ENCODE measurements at places on chromosomes 1 and 21. TPM values are rescaled to one million over a fixed set of nuclear protein-coding genes. Genes with fewer than 3 reads are reported as not detected.

DNA sequence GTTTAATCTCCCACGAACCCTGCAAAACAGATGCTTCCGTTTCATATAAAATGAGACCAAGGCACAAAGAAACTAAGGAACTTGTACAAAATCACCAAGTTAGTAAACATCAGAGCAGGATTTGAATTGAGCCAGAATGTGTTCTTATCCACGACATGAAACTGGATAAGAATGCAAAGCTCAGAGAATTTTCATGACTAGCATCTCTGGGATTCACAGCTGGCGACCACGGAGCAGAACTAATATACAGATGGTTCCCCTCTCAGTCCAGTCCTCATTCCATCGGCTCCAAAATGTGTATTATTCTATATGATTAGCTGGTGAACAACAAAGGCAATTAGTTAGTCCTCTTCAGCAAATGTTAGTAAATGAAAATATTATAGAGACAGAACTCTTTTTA is 72.3 kb upstream of the ERG start:
- no peak for DNase-seq

- DNase-seq: no peak
Measured at GRCh38 chr1:107095647-107096046, 39.2 kb downstream of the PRMT6 start.

DNA sequence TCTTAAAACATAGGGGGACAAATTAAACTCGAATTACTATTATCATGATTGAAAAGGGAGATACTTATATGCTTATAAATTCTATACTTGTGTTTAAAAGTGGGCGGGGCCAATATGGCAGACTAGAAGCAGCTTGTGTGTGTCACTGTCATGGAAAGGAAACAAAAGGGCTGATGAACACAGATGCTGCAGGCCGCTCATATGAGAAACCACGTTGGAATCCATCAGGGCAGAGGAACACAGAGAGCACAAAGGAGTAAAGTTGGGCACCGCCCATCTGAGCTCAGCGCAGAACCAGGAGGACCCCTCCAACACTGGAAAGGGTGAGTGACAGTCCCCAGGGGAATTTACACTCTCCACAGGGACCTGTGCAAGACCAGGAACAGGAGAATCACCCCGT is 107.0 kb downstream of the SLC5A9 start:
- peak; percentile 31 for DNase-seq

DNA sequence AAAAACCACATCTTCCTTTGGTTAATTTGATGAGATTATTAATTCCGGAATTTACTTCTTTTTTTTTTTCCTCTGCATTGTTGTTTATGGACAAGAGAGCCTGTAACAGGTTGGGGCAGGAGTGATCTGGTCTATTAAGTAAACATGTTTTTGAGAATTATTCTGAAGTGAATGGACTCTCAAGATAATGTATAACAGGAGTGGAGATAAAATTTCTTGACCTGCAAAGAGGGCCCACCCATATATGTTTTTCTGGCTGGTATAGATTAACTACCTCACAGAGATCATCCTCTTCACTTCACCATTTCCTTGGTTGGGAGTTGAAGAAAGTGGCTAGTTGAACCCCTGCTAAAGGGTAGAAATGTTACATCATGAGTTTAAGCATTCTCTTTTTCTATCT is 10.7 kb downstream of the DDI2 start:
- DNase-seq: no peak

TTC22 gene
- not detected for total RNA-seq

LYPD8 gene
- not detected for total RNA-seq

All from fibroblast of lung (primary cell).